Right ventricle myocardium inferior (tissue), 1 donor: ENCODE measurements at places on chromosomes 3 and 15.

GRCh38 chr3:23002836-23003732 is 200.0 kb upstream of the UBE2E2 start:
- DNase-seq, result no peak

DNA sequence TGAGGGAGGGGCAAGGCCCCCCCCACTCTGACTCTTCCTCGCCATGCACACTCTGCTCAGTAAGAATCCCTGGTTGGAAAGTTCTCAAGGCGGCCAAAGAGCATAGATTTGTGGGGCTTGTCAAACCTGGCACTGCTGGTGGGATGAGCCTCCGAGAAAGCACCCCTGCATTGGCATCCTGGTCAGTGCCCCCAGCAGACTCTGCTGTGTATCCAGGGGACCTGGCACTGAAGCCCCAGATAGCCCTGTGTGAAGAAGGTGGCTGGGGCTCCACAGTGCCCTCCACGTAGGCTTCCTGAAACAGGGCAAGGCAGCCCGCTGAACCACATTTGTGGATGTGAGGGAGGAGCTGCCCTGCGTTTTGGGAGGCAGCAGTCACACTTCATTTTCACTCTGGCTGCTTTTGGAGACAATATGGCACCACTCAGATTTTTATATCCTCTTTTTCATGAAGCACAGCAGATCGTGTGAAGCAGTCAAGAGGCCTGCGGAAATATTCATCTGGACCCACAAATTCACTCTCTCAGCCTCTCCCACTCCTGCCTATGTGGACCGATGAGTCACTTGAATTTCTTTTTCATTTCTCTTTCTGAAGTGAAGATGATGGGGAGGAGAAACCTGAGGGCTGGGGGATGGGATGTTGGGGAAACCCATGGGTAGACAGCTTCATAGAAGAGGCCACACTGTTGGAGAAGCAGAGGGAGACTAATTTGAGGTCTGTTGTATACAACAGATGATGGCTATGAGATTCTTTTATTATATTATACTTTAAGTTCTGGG is 88.7 kb upstream of the BCL6 start:
- no peak for DNase-seq

DNA sequence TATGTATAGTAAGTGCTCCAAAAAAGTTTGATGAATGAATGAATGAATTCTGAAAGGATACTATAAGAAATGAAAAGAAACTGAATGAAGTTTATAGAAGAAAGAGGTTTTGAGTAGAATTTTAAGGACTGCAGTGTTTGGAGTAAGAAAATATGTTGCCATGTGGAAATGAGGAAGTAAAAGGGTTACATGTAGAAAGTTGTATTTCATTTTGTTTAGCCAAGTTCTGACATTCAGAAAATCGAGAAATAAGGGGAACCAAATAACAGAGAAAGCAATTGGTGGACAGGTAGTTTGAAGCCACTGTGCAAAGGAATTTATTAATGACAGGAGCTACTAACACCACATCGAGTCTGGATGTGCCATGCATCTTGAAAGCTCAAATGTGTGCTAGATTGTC is 200.7 kb downstream of the SATB1 start:
- DNase-seq, result no peak

DNA sequence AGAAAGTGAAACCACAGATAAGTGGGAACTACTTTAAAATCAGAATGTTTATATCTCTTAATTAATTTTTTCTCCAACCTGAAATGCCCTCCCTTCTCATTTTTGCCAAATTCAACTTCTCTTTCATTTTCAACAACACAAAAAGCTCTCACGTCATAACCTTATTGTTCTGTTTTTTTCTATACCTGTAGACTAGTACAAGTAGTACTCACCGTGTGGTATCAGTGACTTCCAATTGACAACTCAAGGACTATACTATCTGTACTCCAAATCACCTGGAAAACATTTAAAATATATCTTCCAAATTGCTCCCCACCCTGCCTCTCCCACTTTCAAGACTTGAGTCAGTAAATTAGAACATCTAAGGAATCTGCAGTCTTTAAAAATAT is 72.8 kb upstream of the ZNF280D start:
- DNase-seq, result no peak

GRCh38 chr3:142857056-142857455 is 31.8 kb downstream of the PCOLCE2 start:
- peak; percentile 69 for DNase-seq

- no peak for DNase-seq
Measured at GRCh38 chr3:1962396-1963088, 136.1 kb upstream of the CNTN4 start.

DNA sequence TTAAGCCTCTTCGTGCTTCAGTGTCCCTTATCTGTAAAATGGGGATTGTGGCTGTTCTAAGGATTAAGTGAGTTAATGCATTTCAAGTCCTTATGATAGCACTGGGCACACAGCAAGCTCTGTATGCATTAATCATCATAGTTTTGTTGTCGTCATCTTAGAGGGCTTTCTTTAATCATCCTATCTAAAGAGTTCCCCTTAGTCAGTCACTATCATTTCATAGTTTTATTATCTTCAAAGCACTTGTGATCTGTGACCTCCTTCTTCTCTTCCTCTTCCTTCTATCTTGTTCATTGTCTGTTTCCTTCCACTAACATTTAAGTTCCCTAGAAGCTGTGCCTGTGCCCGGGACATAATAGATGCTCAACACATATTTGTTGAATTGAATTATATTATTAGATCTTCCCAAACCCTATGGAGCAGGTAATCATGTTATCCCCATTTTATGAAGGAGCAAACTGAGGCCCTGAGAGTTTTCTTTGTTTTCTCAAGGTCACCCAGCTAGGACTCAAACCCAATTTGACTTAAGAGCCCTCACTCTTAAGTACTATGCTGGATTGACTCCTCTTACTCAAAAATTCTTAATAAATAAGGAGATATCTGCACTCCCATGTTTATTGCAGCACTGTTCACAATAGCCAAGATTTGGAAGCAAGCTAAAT is 24.1 kb downstream of the DUOX2 start:
- DNase-seq, result no peak

DNA sequence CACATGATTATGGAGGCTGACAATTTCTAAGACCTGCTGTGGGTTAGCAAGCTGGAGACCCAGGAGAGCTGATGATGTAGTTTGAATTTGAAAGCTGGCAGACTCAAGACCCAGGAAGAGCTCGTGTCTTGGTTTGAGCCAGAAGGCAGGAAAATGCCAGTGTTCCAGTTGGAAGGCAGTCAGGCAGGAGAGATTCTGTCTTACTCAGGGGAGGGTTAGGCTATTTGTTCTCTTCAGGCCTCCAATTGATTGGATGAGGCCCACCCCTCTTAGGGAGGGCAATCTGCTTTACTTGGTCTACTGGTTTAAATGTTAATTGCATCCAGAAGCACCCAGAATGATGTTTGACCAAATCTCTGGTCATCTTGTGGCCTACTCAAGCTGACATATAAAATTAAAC is 40.4 kb upstream of the IGF2BP2 start:
- DNase-seq, result no peak

DNA sequence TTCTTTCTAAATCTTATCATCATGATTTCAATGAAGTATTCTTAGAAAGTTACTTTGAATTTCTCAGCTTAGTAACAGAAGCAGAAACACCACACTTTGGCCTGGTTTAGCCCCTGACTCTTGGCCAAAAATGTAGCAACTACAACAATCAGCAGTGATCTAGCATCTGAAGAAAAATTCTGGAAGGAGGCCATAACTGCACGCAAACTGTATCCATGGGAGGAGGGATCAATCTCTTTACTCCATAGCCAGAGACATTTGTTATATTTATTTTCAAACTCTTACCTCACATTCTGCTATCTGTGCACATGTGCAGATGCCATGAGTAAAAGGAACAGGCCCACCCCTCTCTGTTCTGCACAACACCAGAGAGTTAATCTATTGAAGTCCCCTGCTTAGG is 251.0 kb upstream of the P2RY1 start:
- no peak for DNase-seq

DNA sequence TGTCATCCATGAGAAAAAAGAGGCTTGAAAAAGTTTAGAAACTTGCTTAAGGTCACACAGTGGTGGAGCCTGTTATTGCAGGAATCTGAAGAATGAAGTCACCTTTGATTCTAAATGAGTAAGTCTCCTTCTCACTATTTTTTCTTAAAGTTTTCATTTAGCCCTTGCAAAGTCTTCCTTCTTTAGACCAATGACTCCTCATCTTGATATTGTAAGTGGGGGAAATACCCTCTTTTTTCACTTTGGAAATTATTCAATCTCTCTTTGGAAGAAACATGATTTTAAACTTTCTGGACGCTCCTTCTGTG is 787 bp upstream of the SLMAP start:
- no peak for DNase-seq

- no peak for DNase-seq
Measured at GRCh38 chr15:45674677-45675076, 39.8 kb downstream of the SQOR start.
